Right cardiac atrium (tissue), 5 donors: ENCODE measurements at places on chromosomes 3 and 15. TPM values are rescaled to one million over a fixed set of nuclear protein-coding genes. Genes with fewer than 3 reads are reported as not detected.

The GRM2 gene
- polyA plus RNA-seq, result 0.09 TPM

The IL20RB gene
- polyA plus RNA-seq, result 0.57 TPM

The CD80 gene
- polyA plus RNA-seq, result 0.14 TPM

The RARRES1 gene
- polyA plus RNA-seq, result 25.5 TPM

The XRN1 gene
- 4.6 TPM for polyA plus RNA-seq

The DHX36 gene
- 31.6 TPM for polyA plus RNA-seq

The CCRL2 gene
- 1.7 TPM for polyA plus RNA-seq

The TMEM87A gene
- polyA plus RNA-seq, result 13.6 TPM
